ENCODE measurements at places on chromosomes 5 and 9. TPM values are rescaled to one million over a fixed set of nuclear protein-coding genes. Genes with fewer than 3 reads are reported as not detected.

Gene CARTPT
- 0.23 TPM for total RNA-seq

Gene EDIL3
- 28.2 TPM for total RNA-seq

Gene MLANA
- 0.41 TPM for total RNA-seq

Gene CSNK1A1
- total RNA-seq = 281 TPM

Gene ANXA2R
- 4.3 TPM for total RNA-seq

Measured in metanephros (tissue), 2 donors.